ENCODE measurements at places on chromosomes 2 and 18. TPM values are rescaled to one million over a fixed set of nuclear protein-coding genes. Genes with fewer than 3 reads are reported as not detected.

PSTPIP2 gene
- 5.3 TPM for total RNA-seq

CFAP65 gene
- not detected for total RNA-seq

COL4A4 gene
- total RNA-seq, result under 0.01 TPM

UGT1A8 gene
- total RNA-seq, result not detected

PRSS56 gene
- not detected for total RNA-seq

UGT1A3 gene
- total RNA-seq, result not detected

RAB6C gene
- not detected for total RNA-seq

POTEJ gene
- total RNA-seq, result 0.65 TPM

MC5R gene
- not detected for total RNA-seq

PSD4 gene
- 0.65 TPM for total RNA-seq

CHRNG gene
- total RNA-seq, result not detected

TOGARAM2 gene
- 0.10 TPM for total RNA-seq

DOK1 gene
- 14.7 TPM for total RNA-seq

MROH2A gene
- not detected for total RNA-seq

CCDC74B gene
- 2.9 TPM for total RNA-seq

CKAP2L gene
- 12.2 TPM for total RNA-seq

WNT6 gene
- not detected for total RNA-seq

MAPK4 gene
- not detected for total RNA-seq

SPC25 gene
- 6.4 TPM for total RNA-seq

MPP4 gene
- 17.1 TPM for total RNA-seq

ECEL1 gene
- not detected for total RNA-seq

SLC4A3 gene
- 0.10 TPM for total RNA-seq

ALPI gene
- total RNA-seq, result not detected

TEX44 gene
- not detected for total RNA-seq

GTF3C2 gene
- total RNA-seq, result 52.6 TPM

NAT8 gene
- not detected for total RNA-seq

TSPYL6 gene
- total RNA-seq, result 0.10 TPM

MALL gene
- 130 TPM for total RNA-seq

REEP1 gene
- 0.98 TPM for total RNA-seq

SATB2 gene
- total RNA-seq, result 1.3 TPM

EGR4 gene
- total RNA-seq, result not detected

NCKAP1 gene
- 195 TPM for total RNA-seq

PDCD1 gene
- not detected for total RNA-seq

SDC1 gene
- total RNA-seq, result 5.9 TPM

RGPD4 gene
- total RNA-seq, result not detected

RAB27B gene
- 0.10 TPM for total RNA-seq

PDE1A gene
- total RNA-seq, result 1.7 TPM

GKN2 gene
- total RNA-seq, result 0.65 TPM

SNED1 gene
- 59.8 TPM for total RNA-seq

Data from vein endothelial cell (primary cell).